ENCODE measurements at places on chromosomes 11 and 22. TPM values are rescaled to one million over a fixed set of nuclear protein-coding genes. Genes with fewer than 3 reads are reported as not detected.

The SCGB1A1 gene
- not detected for total RNA-seq

The PIH1D2 gene
- total RNA-seq: 1.9 TPM

The CCND1 gene
- 128 TPM for total RNA-seq

GRCh38 chr22:44047891-44048301 is 23.8 kb downstream of the PARVB start:
- no peak for DNase-seq
- no peak overlapping the region for H3K4me3 ChIP-seq

DNA sequence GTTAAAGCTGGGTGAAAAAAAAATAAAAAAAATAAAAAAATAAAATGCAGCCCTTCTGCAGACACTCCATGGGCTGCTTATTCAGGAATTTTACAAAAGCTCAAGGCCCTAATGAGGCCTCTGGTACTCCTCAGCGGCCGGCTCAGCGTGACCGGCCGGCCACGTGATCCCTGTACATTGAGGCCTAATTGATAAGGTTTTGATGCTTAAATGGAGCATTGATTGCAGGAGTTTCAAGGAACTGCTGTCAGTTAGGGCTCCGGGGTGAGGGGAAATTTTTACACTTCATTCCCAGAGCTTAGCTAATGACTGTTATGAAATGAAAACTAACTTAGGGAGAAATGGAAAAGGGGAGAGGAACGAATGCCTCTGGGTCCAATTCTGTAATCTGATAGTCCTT is 368.8 kb upstream of the KIRREL3 start:
- no peak overlapping the region for H3K4me3 ChIP-seq
- no peak for DNase-seq
- H3K4me1 ChIP-seq: no peaks in the 10 kb centered on the region
- no peak overlapping the region for H3K27ac ChIP-seq

DNA sequence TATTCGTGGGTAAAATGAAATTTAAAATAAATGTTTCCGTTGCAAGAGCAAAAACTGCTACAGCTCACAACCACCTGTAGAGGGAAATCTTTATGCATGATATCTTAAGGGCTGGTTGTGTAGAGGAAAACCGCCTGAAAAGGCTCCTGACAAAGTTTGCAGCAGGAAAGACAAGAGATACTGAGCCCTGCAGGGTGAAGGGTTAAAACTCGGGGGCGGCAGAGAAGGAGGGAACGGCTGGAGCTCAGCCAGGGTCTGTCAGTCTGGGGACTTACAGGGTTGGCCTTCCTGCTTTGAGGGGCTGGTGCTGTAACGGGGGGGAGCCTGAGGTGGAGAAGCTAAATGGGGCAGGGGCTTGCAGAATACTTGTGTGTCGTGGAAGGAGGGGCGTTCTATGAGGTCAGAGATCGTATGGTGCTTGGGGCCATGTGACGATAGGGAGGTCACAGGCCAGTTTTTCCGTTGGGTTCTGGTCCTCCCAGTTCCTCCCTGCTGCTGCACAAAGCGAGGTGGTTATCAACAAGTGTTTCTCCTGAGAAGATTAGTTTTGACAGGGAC is 122.9 kb upstream of the HSD17B12 start:
- no peak overlapping the region for H3K27ac ChIP-seq
- no peak for DNase-seq
- H3K27me3 ChIP-seq: peaks cover 14% of the 10 kb centered on the region
- H3K4me3 ChIP-seq: no peak overlapping the region
- peaks cover 12% of the 10 kb centered on the region for H3K4me1 ChIP-seq

DNA sequence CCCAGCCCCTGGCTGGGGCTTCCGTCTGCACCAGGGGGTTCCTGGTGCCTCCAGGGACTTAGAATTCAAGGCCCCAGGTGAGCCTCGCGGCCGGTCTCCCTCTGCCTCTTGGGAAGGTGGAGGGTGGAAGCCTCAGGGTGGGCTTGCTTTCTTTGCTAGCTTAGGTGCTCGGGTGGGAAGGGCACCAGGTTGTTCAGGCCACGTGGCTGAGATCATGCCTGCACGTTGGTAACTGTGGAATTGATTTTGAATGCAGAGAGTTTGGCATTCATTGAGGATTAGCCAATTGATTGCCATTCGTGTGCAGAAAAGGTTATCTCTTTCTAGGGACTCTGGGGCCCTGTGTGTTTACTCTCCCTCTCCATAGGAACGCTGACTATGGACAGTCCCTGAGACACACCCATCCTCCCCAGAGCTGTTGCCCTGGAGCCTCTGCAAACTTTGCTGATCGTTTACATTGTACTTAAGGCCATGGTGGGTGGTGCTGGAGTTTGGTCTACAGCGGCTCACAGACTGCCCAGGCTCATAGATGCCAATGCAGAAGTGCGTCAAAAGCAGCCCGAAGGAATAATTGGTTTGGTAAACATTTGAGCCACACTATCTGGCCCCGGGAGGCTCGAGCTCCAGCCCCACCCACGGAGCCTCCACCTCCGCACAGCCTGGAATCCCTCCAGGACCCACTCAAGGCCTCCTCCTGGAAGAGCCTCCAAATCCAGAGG is 1457.7 kb downstream of the BRD1 start:
- H3K27ac ChIP-seq: no peak overlapping the region
- no peaks in the 10 kb centered on the region for H3K36me3 ChIP-seq
- no peak overlapping the region for H3K4me3 ChIP-seq
- no peak for DNase-seq
- no peaks in the 10 kb centered on the region for H3K4me1 ChIP-seq

DNA sequence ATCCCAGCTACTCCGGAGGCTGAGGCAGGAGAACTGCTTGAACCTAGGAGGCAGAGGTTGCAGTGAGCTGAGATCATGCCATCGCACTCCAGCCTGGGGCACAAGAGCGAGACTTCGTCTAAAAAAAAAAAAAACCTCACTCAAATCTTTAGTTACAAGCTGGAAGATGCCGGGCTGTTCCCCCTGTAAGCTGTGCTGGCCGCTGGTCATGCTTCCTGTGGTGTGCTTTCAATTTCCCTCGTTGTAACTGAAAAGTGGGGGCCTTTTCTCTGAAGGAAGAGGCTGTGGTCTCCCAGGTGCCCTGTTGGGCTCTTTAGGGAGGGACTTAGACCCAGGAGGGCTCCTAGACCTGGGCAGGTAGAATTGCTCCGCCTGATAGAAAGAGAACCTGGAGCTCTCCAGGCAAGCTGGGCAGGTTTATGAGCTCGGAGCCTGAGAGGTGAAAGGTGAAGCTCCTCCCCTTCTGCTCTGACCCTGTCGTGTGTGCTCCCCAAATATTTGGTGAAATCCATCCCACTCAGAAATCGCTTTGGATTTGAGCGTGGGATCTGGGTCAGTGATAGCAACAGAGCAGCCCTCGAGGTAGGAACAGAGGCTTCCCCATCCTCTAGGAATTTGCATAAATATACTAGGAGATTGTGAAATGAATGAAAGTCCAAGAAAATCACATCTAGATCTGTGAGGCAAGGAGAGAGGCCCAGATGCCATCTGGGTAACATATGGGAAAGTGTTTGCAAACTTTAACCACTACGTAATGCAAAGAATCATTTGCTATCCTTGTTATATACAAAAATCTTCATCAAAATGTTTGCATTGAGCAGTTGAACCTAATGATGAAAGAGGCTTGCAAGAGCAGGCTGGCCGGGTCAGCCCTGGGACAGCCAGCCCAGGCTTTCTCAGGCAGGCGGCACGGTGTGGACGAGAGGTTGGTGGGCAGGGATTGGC is 154.3 kb downstream of the FBXO7 start:
- peak overlapping the region; percentile 60 for H3K27ac ChIP-seq
- no peaks in the 10 kb centered on the region for H3K36me3 ChIP-seq
- no peak overlapping the region for H3K4me3 ChIP-seq

DNA sequence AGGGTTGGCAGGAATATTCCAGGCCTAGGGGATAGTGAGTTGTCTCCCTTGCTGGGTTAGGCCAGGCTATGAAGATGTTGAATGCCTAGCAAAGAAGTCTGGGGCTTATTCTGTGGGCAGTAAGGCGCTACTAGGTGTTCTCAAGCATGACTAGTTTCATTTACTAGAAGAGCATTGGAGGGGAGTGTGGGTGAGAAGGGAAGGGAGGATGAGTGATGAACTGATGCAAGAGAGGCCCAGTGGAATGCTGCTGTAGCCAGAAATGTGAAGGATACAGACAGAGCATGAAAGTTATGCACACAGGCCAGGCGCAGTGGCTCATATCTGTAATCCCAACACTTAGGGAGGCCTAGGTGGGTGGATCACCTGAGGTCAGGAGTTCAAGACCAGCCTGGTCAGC is 33.5 kb downstream of the POU2F3 start:
- no peak overlapping the region for H3K27ac ChIP-seq
- no peaks in the 10 kb centered on the region for H3K27me3 ChIP-seq
- H3K4me1 ChIP-seq: peaks cover 5% of the 10 kb centered on the region
- no peak overlapping the region for H3K4me3 ChIP-seq

- peaks cover 35% of the 10 kb centered on the region for H3K36me3 ChIP-seq
- no peaks in the 10 kb centered on the region for H3K27me3 ChIP-seq
- H3K4me1 ChIP-seq: peaks cover 15% of the 10 kb centered on the region
- no peak for DNase-seq
- H3K4me3 ChIP-seq: no peak overlapping the region
These were observed 10.6 kb downstream of the CDPF1 start for GRCh38 chr22:46239261-46240048.
